Stimulated activated CD4-positive, alpha-beta T cell treated with anti-CD3 and anti-CD28 coated beads, TNF-alpha, amount 100 ng/mL, for 1 hour (primary cell): ENCODE measurements at places on chromosomes 12 and 14.

DNA sequence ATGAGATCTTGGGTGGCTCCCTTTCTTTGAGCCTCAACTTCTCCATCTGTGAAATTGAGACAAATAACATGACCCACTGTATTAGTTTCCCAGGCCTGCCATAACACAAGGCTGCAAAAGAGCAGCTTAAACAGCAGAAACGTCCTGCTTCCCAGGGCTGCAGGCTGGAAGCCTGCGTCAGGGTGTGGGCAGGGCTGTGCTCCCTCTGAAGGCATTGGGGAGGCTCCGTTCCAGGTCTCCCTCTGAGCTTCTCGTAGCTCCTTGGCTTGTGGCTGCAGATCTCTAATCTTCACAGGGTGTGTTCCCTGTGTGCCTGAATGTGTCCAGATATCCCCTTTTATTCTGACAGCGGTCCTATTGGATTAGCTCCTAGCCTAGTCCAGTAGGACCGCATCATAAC is 147.1 kb downstream of the VRK1 start:
- DNase-seq = no peak

DNA sequence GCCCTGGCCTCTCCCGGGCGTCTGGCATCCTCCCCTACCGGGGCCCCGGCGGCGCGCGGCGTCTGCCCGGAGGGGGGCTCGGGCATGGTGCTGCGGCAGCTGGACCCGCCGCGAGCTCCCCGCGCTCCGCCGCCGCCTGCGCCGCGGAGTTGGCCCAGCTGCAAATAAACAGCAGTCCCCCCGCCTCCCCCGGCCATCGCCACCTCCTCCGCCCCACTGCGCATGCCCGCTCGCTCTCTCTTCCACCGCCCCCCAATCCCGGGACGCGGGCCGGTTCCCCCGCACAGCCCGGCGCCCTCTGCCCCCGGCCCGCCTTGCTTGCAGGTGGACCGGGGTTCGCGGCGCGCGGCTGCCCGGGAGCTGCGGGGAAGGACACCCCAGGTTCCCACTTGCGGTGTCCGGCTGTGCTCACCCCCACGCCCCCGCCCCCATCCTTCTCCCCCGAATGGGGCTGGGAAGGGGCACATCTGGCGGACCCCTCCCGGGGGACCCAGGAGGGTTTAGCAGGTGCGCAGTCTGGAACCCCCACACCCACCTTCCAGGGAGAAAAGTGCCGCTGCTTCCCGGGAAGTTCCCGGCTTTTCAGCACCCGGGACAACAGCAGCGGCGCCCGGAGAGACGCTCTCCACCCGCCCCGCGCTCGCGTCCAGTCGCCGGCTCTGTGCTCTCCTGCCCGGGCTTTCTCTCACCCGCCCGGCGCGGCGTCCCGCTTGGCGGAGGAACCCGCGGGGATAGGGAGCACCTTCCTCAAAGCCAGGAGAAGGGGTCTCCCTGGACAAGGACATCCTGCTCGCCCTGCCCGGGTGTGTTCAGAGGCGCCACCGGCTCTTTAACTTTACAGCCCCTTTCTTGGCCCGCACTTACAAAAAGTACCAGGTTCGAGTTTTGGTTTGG is at the start of gene TMTC1:
Gene TMTC1, minus strand, starts transcription at position 170 of the 894 bp plus-strand sequence. CDS start 191 bp downstream, outside the sequence.
- no peak for DNase-seq

DNA sequence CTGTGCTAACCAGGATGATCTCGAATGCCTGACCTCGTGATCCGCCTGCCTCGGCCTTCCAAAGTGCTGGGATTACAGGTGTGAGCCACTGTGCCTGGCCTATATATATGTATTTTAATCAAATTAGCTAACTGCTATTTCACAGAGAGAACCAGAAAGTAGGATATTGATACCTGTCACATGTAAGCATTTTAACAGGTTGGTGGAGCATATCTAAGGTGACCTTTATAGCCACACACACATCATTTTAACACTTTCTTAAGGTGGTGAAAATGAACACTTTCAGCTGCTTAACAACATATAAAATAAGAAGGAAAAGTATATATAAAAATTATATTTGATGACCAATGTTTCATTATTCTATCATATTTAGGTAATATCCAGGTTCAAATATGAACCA is 57.0 kb upstream of the ATF7IP start:
- DNase-seq = no peak

GRCh38 chr12:6914246-6914946 is at the start of gene ENO2:
Gene ENO2 (plus strand): TSS chr12:6914580. CDS start chr12:6915833, 1,253 bp downstream.
- peak; percentile 73 for DNase-seq

DNA sequence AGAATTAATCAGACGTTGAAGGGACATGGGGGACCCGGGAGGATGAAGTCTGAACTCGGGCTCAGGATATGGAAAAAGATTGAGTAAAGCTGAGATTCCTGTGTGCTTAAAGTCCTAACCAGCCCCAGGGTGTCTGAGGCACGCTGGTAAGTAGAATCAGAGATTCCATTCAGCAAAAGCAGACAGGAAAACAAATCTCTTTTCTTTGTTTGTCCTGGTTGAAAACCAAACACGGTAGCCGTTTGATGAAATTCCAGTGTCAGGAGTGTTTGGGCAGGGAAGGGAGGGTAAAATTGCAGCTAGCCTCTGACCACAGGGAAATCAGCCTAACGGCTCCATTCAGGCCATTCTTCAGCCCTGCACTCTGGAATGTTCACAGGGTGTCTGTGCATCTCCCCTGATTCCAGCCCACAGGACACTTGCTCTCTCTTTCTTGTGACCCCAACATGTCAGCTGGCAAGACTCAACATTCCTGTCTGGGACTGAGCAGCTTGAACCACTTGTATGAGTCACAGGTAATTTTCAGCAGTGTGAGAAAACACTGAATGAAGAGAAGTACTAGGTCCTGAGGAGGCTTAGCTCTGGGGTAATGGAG is 31.0 kb downstream of the NINJ2 start:
- DNase-seq = no peak

GRCh38 chr12:78340406-78340805 is 509.7 kb downstream of the NAV3 start:
- DNase-seq = no peak

DNA sequence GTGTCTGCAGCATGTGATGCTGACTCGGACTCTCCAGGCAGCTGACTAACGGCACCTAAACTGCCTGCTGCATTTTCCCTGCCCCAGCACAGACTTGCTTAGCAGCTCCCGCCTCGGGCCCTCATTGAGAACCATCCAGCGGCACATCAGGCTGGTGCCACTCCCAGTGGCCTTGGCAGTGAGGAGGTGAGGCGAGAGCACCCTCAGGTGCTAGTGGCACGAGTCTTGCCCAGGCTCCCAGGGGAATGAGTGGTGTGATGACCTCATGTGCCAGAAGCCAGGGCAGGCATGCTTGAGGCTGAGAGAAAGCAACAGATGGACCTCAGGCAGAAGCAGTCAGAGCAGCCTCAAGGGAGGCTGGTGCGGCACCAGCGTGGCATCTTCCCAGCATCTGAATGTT is 60.2 kb downstream of the PRKCH start:
- DNase-seq = no peak

- no peak for DNase-seq
These were observed 30.3 kb downstream of the SSH1 start for GRCh38 chr12:108826807-108827721.

DNA sequence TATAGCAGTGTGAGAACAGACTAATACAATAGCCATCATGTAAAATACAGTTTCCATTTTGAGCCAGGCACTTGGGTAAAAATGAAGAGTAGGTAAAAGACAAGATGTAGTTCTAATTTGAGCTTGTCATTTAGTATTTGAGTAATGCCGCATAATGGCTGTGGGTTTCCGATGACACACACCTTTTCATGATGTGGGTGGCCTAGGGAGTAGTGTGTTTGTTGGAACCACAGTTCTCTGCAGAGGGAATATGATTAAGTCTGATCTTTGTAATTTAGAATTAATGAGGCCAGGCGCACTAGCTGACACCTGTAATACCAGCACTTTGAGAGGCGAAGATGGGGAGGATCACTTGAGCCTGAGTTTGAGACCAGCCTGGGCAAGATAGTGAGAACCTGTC is 61.8 kb downstream of the RCOR1 start:
- no peak for DNase-seq

GRCh38 chr12:38878333-38878705 is 27.1 kb downstream of the CPNE8 start:
- no peak for DNase-seq

DNA sequence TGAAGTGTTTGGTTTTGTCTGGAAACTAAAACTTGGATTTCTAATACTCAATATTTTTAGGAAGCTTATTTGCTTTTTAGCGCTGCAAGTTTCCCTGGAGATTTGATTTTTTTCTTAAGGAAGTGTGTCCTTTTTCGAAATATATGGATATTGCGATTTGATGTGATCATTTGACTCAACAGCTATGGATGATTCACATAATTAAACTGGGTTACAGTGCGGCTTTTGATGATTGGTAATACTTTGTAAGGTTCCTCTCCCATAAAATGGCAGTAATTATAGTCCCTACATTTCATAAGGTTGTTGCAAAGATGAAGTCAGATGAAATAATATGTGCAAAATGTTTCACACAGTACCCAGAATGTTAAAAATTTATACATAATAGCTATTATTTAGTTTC is 13.1 kb downstream of the LDHB start:
- DNase-seq = no peak

- DNase-seq = no peak
These were observed 2.3 kb downstream of the HOXC12 start for GRCh38 chr12:53956914-53957536.

DNA sequence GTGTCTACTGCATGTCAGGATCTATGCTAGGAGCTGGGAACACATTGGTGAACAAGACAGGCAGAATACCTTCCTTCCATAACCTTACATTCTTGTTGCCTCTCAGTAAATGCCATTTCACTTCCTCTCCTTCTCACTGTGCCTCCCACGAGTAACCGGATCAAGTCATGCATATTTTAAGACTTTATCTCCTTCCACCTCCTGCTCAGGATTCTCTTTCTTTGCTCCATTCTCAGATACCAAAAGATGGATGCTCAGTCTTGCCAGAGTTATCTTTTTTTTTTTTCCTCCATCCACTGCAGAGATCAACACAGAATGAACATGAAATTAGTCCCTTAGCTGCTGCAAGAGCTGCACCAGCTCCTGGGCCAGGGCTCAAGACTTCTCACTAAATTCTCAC is 20.0 kb upstream of the APPL2 start:
- no peak for DNase-seq

DNA sequence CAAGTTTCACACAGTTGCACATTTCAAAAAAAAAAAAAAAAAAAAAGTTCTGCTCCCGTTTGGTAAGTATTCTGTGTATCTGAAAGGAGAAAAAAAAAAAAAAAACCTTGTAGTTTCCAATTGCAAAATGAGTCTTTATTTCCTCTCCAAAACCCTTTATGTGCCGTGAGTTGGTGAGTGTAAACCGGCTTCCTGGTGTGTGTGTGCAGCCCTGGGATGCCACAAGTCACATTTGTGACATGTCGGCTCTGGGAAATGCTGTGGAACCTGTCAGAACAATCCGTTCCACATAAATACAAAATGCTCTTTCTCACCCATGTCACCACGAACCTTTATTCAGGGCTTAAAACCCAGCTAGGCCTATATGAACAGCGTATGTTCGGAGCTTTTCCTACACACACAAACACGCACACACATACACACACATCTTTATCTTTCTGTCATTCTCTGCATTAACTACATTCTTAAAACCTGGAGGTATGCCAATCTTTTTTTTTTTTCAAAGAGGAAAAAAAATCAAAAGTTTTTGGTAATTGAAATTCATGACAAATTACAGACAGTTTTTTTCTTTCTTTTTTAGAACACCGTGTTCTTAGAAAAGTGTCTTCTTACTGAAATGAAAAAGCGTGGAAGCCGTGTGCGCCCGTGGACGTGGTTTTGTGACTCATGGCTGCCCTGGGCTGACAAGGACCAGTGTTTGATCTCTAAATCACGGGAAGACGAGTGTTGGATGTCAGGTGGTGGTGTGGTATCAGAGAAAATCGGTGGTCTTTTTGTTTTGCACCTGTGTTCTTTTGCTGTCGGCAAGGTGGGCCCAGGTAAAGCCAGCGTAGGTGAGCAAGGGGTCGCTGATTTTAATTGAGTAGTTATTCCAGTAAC is 612.0 kb downstream of the VRK1 start:
- no peak for DNase-seq

GRCh38 chr12:24605466-24605865 is 343.4 kb downstream of the BCAT1 start:
- no peak for DNase-seq

DNA sequence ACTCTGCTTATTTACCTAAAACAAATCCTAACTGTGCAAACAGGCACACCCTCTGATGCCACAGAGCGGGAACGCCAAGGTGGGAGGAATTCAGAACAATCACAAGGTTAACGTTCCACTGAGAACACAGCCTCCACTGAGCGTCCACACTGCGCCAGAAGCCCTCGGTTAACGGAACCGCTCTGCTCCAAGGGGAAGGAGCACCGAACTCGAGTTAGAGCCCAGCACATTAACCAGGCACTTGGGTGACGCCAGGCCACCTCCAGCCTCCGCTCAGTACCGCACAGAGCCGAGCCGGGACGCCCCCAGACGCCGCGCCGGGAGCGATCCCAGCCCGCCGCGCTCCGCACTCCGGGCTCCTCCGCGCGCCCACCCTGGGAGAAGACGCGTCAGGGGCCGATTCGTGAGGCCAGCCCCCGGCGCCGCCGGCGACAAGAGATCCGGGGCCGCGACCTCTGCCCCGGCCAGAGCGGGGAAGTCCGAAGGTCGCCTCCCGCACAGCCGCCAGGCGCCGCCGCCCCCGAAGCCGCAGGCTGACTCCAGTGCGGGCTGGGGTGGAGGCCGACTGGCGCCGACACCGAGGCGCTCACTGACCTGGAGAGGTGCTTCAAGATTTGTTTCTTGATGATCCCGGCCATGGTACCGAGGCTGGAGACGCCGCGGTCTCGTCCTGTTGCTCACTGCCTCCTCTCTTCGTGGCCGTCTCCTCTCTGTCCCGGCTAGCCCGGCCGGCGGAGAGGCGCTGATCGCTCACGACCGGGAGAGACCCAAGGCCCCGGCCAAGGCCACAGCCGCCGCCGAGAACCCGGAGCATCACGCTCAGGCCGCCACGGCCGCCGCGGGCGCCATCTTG is 450 bp downstream of the BLTP3B start:
- DNase-seq = peak; percentile 8

DNA sequence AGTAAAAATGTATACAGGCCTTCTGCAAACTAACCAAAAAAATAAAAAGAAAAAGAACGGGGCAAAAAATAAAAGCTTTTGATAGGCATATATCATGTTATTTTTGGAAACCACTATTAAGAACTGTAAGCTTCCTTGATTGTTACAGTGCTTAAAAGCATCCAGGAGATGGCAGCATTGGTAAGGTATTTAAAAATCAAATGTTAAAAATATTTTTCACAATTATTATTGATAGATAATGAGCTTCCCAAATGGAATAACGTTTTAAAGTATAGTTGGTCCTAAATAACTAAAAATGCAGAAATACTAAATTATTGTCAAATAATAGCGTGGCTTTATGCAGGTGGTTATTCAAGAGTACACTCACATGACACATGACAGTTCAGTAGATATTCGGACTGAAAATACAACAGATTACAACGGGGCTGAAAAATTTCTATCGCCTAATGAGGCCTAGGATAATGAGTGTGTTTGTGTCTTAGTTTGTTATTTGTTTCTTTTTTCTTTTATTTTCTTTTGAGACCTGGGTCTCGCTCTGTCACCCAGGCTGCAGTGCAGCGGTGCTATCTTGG is 127.2 kb upstream of the ATF7IP start:
- DNase-seq = no peak
